ENCODE measurements at places on chromosomes 1 and 21. TPM values are rescaled to one million over a fixed set of nuclear protein-coding genes. Genes with fewer than 3 reads are reported as not detected.

Gene RCSD1
- 13.7 TPM for polyA plus RNA-seq

Gene LEMD1
- not detected for polyA plus RNA-seq

Gene HTR6
- polyA plus RNA-seq = not detected

Gene ECE1
- polyA plus RNA-seq = 13.2 TPM

Gene C1orf210
- not detected for polyA plus RNA-seq

Gene NPPA
- polyA plus RNA-seq = 0.13 TPM

Gene ZZZ3
- 8.6 TPM for polyA plus RNA-seq

Gene CACNA1S
- polyA plus RNA-seq = 11.9 TPM

Gene AGO3
- 2.2 TPM for polyA plus RNA-seq

Gene EFNA1
- 12.4 TPM for polyA plus RNA-seq

Gene RYR2
- 0.09 TPM for polyA plus RNA-seq

Gene NOL9
- 10.6 TPM for polyA plus RNA-seq

Gene ZNF670
- polyA plus RNA-seq = 0.63 TPM

Gene HNRNPCL1
- not detected for polyA plus RNA-seq

Gene EIF4G3
- polyA plus RNA-seq = 11.3 TPM

Gene TBX15
- 105 TPM for polyA plus RNA-seq

Gene ERG
- polyA plus RNA-seq = 6.6 TPM

Gene SPRR5
- polyA plus RNA-seq = not detected

Gene AGPAT3
- 35.7 TPM for polyA plus RNA-seq

Gene SLC35F3
- 0.01 TPM for polyA plus RNA-seq

Gene GUCA2A
- polyA plus RNA-seq = not detected

Gene AKR7A3
- 0.42 TPM for polyA plus RNA-seq

Gene ZNF691
- 10.8 TPM for polyA plus RNA-seq

Gene TACSTD2
- polyA plus RNA-seq = 0.30 TPM

Gene CHI3L2
- 0.90 TPM for polyA plus RNA-seq

Gene TGFB2
- 4.9 TPM for polyA plus RNA-seq

Gene CDA
- polyA plus RNA-seq = 1.2 TPM

Gene FAAH
- polyA plus RNA-seq = 1.6 TPM

Gene ITLN2
- not detected for polyA plus RNA-seq

Gene WLS
- polyA plus RNA-seq = 4.5 TPM

Gene FAM151A
- not detected for polyA plus RNA-seq

Gene KRTAP20-4
- not detected for polyA plus RNA-seq
